ENCODE measurements at places on chromosomes 5 and 9. TPM values are rescaled to one million over a fixed set of nuclear protein-coding genes. Genes with fewer than 3 reads are reported as not detected.

GRCh38 chr5:115940080-115940810 is 22.0 kb upstream of the LVRN start:
- no peaks in the 10 kb centered on the region for H3K36me3 ChIP-seq
- no peak overlapping the region for H3K27ac ChIP-seq
- no peak overlapping the region for H3K4me3 ChIP-seq
- H3K27me3 ChIP-seq, result no peaks in the 10 kb centered on the region
- no peaks in the 10 kb centered on the region for H3K4me1 ChIP-seq

The GABRA1 gene
- not detected for total RNA-seq

- DNase-seq, result no peak
- no peaks in the 10 kb centered on the region for H3K27me3 ChIP-seq
- no peak overlapping the region for H3K27ac ChIP-seq
- no peaks in the 10 kb centered on the region for H3K4me1 ChIP-seq
Measured at GRCh38 chr9:135157856-135158563, 70.5 kb downstream of the OLFM1 start.

The IRX2 gene
- total RNA-seq, result not detected

GRCh38 chr9:69325409-69326212 is 596 bp downstream of the ENTREP1 start:
- peak overlapping the region; percentile 33 for H3K4me3 ChIP-seq
- H3K36me3 ChIP-seq, result no peaks in the 10 kb centered on the region
- H3K27me3 ChIP-seq, result peaks cover 50% of the 10 kb centered on the region
- H3K4me1 ChIP-seq, result peaks cover 4% of the 10 kb centered on the region
- no peak overlapping the region for H3K27ac ChIP-seq

- H3K27me3 ChIP-seq, result peaks cover 21% of the 10 kb centered on the region
- no peak for DNase-seq
- H3K4me1 ChIP-seq, result no peaks in the 10 kb centered on the region
- H3K36me3 ChIP-seq, result no peaks in the 10 kb centered on the region
Measured at GRCh38 chr5:141402553-141403243, at the start of gene PCDHGA9. Gene PCDHGA9, plus strand, starts transcription at chr5:141402778. Its CDS starts 175 bp downstream, at chr5:141402953.

Measured in activated T-helper 1 cell treated with anti-CD3 and anti-CD28 coated beads, Interleukin-12 subunit alpha, Interleukin-12 subunit beta, Interleukin-2, Interleukin-4 antibody, amounts not matched to agents 30 ng/mL and 10 ng/mL and 1 ng/mL, durations not matched to agents 14 hours and 24 hours and 36 hours (primary cell).